ENCODE measurements at places on chromosomes 4 and X.

DNA sequence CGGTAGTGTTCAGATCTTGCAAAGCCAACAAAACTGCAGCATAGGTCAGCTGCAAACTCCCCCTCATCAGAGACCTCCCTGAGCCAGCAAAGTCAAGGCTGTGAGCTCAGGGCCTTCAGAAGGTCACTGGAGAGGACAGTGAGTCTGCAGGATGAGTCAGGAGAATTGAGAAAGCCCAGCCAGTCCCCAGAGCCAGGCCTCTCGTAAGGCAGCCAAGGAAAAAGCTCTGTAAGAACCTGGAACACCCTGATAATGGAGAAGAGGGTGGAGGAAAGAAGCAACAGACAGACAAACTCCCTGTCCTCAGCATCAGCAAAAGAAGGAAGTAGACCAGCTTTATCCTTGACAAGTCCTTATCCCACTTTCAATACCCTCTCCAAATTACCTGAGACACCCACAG is 33.0 kb downstream of the GRIA3 start:
- DNase-seq, result no peak

DNA sequence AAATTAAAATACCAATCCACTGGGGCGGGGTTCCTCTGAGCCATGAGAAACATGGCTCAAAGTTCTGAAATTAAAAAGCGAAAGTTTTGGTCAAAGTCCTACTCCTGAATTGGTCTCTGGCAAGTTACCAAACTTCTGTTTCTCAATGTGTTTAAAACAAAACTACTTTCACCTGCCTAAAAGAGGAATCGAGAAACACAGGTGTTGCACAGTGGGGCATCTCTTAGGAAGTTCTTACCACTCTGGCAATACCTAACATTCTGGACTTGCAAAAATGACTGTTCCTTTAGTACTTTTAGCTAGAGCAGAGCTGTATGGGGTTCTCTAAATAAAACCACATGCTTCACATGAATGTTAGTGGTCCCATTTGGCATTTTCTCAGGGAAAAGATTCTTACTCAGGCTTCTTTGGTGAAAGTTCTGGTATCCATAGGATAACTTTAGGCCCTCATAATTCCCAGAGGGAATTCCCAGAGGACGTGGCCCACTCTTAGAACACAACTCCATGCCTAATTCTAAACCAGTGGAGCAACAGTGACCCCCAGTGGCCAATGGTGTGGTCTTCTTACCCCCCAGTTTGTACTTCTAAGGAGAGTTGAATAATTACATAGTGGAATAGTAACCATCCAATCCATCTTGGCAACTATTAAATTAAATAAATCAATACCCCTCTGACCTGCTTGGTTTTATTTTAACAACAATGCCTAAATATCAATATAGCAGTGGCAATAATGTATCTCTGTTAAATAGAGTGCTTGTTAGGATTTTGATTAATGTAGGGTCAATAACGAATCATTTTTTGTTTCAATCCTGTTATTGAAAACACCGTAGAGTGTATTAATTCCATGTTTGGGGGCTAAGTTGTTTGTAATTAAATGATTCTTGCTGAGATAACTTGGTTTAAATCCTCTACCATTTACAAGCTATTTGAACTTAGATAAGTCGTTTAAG is 21.9 kb downstream of the BMP3 start:
- DNase-seq, result no peak

DNA sequence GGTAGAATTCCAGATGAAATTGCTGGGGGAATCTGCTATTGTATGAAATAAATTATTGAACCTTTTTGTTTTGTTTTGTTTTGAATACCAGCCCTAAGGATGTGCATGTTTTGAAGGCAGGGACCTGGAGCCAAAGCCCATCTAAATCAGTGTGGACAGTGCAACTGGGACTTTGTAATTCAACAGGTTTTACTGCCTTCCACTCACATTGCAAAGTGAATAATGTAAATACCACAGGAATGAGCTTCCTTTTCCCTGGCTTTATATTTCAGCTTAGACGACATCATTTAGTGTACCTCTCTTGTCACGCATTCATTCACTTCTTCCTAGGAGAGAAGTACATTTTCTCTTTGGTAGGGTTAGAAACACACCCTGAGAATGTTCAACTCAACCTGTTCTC is 795.0 kb downstream of the CENPC start:
- DNase-seq, result no peak

- no peak for DNase-seq
Observed at GRCh38 chrX:87376896-87377295, 140.7 kb upstream of the KLHL4 start.

DNA sequence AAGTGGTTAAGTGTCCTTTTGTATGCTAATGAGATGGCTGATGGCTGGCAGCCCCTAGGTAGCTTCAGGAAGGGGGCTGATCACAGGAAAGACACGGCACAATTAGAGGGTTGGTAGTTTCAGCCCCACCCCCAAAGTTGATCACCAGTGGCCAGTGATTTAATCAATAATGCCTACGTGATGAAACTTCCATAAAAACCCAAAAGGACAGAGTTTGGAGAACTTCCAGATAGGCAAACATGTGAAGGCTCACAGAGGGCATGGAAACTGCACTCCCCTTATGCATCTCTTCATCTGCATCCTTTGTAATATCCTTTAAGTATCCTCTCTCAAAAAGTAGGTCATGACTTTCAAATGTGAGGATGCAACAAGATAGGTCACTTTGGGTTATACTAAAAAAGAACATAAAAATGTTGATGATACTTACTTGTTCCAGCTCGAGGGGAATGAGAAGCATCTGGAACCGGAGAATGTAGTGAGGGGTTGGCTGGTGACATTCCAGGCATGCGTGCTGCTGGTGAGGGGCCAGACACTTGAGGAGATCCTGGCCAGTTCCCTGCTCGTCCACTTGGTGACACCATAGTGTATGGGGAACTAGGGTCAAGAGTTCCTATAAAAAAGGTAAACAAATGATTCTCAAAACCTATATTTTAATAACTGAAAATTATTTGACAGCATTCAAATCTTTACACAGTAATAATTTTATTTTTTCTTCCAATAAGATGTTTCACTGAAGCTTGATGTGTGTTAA is 16.7 kb upstream of the CXorf38 start:
- no peak for DNase-seq

GRCh38 chr4:170058826-170059225 is 30.9 kb downstream of the AADAT start:
- DNase-seq, result no peak

GRCh38 chr4:26916195-26916594 is 55.6 kb downstream of the STIM2 start:
- DNase-seq, result no peak

GRCh38 chr4:41369680-41370079 is 113.0 kb downstream of the UCHL1 start:
- DNase-seq, result no peak

- DNase-seq, result no peak
Observed at GRCh38 chr4:61044837-61045236, 155.3 kb upstream of the ADGRL3 start.

GRCh38 chr4:43754566-43754965 is 694.0 kb downstream of the KCTD8 start:
- DNase-seq, result no peak

- no peak for DNase-seq
Observed at GRCh38 chrX:69311936-69312670, 146.8 kb upstream of the PJA1 start.
